Activated T-helper 1 cell treated with anti-CD3 and anti-CD28 coated beads, Interleukin-2, amount 50 U/mL, for 16 hours (primary cell): ENCODE measurements at places on chromosomes 4 and X.

DNA sequence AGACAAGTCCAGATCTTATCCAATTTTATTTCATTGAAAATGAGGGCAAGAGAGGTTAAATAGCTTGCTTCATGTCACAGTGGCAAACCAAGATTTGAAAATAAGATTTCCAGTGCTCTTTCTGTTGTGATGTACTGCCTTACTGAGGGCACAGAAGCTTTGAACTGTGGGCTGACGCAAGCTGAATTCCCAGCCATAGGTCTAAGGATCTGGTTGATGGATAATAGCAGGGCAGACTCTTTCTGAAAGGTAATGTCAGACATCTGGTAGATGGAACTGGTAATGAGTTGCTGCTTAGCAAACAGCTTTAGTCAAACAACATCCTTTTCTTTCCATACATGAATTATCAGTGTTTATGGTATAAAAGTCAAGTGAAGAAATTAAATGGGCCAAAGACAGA, 193.9 kb upstream of the RASGEF1B start:
- no peak for DNase-seq

GRCh38 chr4:108926061-108926460, 163.2 kb upstream of the ETNPPL start:
- DNase-seq = no peak

- no peak for DNase-seq
These were observed 5.5 kb downstream of the SEPSECS start for GRCh38 chr4:25154594-25155265.

DNA sequence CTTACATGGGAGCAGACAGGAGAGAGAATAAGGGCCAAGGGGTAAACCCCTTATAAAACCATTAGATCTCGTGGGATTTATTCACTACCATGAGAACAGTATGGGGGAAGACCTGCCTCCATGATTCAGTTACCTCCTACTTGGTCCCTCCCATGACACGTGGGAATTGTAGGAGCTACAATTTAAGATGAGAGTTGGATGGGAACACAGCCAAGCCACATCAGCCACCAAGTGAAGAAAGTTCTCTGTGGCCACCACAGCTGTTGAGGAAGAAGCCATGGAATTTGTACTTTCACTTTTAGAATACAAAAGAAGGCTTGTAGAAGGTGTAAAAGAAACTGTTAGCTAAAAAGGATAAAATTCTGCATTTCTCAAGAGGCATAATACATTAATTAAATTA, 67.0 kb upstream of the CXorf51A start:
- DNase-seq = no peak

DNA sequence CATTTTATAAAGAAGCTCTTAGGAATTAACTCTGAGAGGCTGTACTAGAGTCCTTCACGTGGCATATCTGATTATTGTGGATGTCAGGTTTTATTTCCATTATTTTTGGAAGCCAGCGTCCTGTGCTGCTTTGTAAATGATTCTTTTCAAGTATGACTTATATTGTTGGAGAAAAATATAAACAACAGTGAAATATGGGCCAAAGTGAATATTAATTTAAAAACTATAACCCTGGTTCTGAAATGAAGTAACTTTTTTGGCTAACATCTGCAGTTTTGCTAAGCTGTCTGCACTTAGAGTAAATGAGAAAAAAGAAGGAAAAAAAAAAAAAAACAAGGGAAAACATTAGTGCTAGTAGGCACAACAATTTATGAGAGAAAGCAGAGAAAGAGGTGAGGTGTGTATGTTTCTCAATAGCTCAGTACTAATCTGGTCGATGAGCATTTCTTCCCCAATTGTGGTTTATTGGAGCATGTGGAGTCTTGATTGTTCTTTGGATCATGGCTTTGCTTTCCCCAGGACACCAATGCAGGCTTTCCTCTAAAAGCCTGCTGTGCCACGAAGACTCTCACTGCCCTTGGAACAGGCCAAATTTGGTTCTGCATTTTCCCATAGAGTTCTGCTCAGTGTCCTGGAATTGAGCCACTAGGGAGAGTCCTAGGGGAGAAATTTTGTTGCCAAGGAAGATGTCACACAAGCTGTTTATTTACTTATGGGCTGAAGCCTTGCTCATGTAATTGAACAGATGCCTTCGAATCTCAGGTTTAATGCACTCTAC, 273.3 kb downstream of the DKK2 start:
- no peak for DNase-seq

GRCh38 chrX:19931146-19931545, 43.7 kb upstream of the SH3KBP1 start:
- DNase-seq = no peak

DNA sequence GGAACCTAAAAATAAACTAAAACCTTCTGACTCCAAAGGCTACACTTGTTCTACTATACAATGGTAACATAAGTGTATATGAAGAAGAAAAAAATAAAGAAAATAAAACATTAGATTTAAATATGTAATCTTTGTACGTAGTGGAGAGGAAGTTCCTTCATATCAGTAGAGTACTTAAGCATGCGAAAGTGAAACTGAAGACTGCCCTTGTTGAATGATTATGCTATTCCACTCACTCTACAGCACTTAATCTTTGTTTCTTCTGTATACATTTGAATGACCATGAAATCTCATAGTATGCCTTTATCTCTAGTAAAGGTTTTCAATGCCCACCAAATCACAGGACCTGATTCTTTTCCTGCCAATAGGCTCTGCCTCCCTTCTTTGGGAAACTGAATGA, 78.9 kb downstream of the NDST3 start:
- DNase-seq = no peak

DNA sequence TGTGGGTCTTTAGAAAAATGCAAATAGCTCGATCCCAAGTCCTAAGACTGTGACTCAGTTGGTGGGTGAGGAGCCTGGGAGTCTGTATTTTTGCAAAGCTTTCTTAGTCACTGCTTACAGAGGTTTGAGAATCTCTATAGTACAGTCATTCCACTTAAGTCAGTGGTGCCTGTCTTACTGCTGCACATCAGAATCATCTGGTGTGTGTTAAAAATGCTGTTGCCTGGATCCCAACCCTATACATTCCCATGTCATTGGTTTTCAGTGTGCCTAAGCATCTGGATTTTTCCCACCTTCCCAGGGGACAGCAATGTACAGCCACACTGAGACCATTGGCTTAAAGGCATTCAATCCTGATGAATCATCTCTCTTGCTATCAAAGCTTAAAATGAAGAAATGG, 21.0 kb upstream of the GEMIN8 start:
- DNase-seq = no peak

GRCh38 chrX:7372825-7373525, 225.0 kb upstream of the PUDP start:
- DNase-seq = no peak

GRCh38 chr4:182394181-182394580, 151.0 kb downstream of the TENM3 start:
- DNase-seq = no peak

DNA sequence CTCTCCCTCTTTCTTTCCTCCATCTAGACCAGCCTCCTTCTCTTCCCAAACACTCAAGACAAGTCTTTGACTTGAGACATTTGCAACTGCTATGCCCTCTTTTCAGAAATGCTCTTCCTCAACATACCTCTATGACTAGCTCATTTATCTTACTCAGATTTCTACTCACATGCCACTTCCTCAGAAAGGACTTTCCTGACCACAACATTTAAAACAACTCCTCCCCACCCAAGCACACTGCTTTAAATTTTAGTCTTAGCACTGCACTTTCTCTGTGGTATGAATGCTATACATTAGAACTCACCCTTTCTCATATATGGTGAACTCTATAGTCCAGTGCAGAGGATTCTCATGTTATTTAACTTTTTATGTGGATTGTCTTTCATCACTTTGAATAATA, 28.4 kb upstream of the SULT1E1 start:
- no peak for DNase-seq

DNA sequence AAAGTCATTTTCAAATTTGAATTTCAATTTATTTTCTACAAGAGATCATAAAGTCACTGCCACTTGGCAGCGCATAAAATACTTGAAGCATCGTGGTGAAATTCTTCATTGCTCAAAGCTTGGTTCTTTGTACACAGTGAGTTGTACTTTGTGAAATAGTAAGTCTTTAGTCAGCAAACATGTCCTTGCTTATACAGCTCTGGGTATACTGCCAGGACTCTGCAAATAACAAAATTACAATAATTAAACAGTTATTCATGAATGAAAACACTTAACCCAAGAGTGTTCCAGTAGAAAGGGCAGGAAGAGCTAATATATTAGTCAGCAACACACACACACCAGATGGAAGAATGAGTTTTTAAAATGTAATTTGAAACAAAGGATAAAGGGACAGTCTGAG, 1300.9 kb upstream of the DIAPH2 start:
- DNase-seq = no peak

DNA sequence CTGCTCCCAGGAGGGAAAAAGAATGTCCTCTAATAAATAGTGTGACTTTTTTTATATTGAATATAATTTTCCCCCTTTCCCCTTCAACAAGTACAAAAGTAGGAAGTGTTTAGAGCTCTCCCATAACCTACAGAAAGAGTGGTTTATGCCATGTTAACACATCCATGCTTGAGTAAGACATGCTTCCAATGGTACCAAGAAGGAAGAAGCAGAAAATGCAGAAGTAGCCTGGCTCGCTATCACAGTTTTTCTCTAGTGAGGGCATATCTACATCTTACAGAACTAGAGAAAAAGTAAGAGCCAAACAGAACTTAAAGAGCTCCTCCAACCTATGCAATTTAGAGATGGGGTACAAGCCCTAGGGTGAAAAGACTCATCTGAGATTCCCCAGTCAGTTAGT, 82.5 kb downstream of the ARHGEF9 start:
- no peak for DNase-seq

DNA sequence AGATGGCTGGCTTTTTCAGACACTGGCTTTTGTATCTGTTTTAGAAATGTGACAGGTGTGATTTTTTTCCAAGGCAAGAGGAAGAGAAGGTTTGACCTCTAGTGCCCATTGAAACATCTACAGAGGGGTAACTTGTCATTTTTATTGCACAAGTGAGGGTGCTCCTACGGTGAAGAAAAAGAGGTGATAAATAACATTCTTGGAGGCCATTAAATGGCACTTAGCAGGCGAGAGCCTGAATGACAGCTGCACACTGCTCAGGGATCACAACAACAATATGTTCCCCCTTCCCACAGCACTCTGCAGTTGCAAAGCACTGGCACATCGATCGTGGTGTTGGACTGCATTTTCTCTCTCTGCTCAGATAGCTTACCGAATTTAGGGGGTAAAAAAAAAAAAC, 22.9 kb downstream of the FAM184B start:
- DNase-seq = no peak

DNA sequence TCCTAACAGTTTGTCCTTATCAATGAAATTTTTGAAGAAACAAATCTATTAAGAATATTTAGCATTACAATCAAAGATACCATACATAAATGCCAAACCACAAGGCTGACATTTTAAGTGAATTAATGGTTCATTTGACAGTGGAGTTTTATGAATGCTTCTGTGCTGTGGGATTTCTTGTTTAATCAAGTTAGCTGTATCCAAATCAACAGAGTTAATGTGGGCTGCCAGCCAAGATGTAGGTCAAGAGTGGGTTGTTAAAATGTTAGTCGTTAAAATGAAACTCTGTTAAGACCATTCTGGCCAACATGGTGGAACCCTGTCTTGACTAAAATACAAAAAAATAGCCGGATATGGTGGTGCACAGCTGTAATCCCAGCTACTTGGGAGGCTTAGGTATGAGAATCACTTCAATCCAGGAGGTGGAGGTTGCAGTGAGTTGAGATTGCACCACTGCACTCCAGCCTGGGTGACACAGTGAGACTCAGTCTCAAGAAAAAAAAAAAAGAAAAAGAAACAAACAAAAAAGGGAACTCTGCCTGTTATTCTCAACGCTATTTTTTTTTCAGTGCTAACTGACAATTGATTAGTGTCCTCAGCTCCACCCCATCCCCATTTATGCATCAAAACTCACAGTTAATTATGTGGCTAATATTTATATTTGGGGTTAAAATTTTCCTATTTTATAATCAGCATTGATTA, 20.2 kb downstream of the GPAT3 start:
- DNase-seq = no peak

DNA sequence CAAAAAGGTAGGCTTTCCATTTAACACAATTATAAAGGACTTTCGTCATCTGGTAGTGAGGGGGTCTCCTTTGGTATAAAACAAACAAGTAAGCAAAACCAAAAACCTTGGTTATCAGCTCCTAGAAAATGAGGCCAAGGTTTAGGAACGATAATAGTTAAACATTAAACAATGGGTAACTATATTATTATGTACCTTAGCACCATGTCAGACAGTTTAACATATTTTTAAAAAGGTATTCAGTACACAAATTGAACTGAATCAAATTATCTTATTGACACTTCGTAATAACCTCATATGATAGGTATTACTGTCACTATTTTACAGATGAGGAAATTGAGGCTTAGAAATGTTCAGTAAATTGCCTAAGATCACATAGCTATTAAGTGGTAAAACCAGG, 32.1 kb upstream of the RAB9B start:
- no peak for DNase-seq

DNA sequence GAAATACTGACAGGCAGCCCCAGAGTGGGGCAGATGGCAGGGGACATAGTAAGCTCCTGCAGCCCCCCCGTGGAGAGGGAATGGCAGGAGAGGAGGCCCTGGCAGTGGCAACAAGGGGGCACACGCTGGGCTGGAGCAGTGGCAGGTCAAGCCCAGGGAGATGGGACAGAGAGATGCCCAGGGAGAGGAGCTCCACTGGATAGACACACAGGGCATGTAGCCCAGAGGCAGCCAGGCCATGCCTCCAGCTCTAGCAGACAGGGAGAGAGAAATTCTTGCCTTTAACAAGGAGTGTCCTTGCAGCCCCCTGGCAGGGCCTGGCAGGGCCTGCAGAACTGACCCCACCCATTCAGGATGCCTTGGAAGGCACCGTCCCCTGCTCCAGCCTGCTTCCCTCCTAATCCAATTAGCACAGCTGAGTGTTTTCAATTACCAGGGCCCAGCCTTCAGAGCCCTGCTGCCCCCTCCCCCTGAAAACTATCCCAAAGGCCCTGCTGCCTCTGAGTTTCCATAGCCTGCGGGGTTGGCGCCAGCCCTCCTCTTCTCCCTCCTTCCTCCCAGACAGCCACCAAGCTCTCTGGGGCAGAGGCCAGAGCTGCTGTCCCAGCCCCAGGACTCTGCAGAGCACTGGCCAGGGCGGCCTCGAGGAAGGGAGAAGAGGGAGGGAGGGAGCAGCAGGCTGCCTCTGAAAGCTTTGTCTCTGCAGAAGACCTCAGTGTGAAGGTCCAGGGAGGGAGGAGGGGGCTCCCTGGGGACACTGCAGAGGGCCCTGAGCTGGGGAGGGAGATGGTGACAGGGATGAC, 12.5 kb downstream of the L1CAM start:
- DNase-seq = no peak
